Stimulated activated naive B cell treated with anti-CD40 and anti-IgM and Interleukin-4, amounts not matched to agents 10 μg/mL and 1 μg/mL and 100 μg/mL, for 72 hours (primary cell): ENCODE measurements at places on chromosomes 6 and 20.

DNA sequence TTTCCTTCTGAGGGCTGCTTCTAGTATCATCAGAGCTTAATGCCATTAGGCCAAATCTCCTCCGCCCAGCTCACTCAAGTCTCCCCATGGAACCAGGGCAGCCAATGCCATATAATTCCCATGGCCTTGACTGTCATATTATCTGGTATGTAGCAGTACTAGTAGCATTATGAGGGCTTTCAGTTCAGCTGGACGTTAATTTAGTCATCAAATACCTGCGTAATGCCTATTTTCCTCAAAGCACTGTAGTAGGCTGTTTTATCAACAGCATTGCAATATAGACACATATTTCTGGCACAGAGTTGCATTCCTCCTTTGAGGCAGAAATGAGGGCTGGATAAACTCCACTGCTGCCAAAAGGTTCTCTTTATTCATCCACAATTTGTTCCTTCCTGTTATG, 1.7 kb downstream of the KCTD20 start:
- peaks cover 17% of the 10 kb centered on the region for H3K4me1 ChIP-seq
- DNase-seq, result no peak
- no peaks in the 10 kb centered on the region for H3K27me3 ChIP-seq
- H3K4me3 ChIP-seq, result peak overlapping the region; percentile 96
- peak overlapping the region; percentile 51 for H3K27ac ChIP-seq

- peak; percentile 7 for DNase-seq
- peaks cover 26% of the 10 kb centered on the region for H3K36me3 ChIP-seq
- H3K27ac ChIP-seq, result peak overlapping the region; percentile 97
- no peaks in the 10 kb centered on the region for H3K27me3 ChIP-seq
- H3K4me3 ChIP-seq, result peak overlapping the region; percentile 90
Measured at GRCh38 chr6:33249732-33250630, 21.7 kb downstream of the VPS52 start.

GRCh38 chr6:124438546-124439065, 523.6 kb upstream of the RNF217 start:
- no peak for DNase-seq
- no peaks in the 10 kb centered on the region for H3K36me3 ChIP-seq
- no peaks in the 10 kb centered on the region for H3K4me1 ChIP-seq
- H3K27me3 ChIP-seq, result no peaks in the 10 kb centered on the region

DNA sequence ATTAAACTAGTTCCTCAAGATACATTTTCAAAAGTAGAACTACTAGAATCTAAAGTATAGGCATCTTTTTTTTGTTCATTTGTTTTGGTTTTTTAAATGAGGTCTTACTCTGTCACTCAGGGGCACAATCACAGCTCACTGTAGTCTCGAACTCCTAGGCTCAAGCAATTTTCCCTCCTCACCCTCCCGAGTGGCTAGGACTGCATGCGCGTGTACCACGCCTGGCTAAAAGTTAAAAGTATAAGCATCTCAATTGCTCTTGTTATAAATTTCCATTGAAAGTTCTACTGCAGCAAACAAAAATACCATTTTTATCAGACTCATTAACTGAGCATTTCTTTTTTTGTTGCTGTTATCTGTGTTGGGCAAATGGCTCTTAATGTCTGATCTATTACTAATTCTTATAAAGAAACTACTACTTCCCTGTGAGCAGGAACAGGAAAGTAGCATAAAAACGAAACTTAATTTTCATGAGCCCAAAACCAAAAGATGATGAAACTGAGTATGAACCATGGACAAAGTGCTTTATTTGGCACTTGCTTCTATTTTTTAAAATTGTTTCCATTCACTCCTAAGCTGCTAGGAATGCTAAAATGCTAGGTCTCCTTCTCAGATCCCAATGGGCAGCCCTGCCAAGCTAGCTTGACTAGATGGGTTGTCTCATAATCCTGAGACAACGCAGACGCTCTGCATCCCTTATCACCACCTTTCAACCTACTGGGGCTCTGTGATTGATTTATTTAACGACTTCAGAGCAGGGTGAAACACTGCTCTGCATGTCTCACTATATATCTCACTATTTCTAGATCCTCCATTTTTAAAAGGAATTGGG, 36.9 kb downstream of the TRPC4AP start:
- H3K27ac ChIP-seq, result peak overlapping the region; percentile 85
- H3K27me3 ChIP-seq, result no peaks in the 10 kb centered on the region
- peaks cover 36% of the 10 kb centered on the region for H3K36me3 ChIP-seq
- H3K4me3 ChIP-seq, result peak overlapping the region; percentile 52
- DNase-seq, result no peak

GRCh38 chr6:85600713-85601313, 7.2 kb upstream of the SNX14 start:
- H3K36me3 ChIP-seq, result peaks cover 16% of the 10 kb centered on the region
- peak overlapping the region; percentile 71 for H3K27ac ChIP-seq
- no peak overlapping the region for H3K4me3 ChIP-seq
- no peak for DNase-seq

- no peak overlapping the region for H3K27ac ChIP-seq
- peaks cover 16% of the 10 kb centered on the region for H3K36me3 ChIP-seq
- no peaks in the 10 kb centered on the region for H3K27me3 ChIP-seq
- no peak overlapping the region for H3K4me3 ChIP-seq
Measured at GRCh38 chr6:37357288-37357687, 3.5 kb downstream of the RNF8 start.

DNA sequence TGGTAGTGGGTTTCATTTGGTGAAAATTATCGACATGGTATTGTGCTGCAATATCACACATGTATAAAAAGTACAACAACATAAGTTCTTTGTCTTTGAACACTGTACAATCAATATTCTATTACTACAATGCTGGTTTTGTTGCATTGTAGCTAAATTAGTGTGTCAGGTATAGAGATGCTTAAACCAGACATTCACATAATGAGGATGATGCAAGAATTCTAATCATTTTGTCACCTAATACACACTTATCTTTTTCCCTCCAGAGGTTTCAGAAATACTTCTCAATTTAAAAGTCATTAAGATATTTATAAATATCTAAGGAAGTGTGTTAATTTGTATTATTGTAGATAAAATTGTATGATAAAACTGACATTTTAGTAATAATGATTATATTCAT, 174.8 kb upstream of the MAN1A1 start:
- no peaks in the 10 kb centered on the region for H3K36me3 ChIP-seq
- peaks cover 3% of the 10 kb centered on the region for H3K4me1 ChIP-seq
- H3K27me3 ChIP-seq, result no peaks in the 10 kb centered on the region
- DNase-seq, result no peak

DNA sequence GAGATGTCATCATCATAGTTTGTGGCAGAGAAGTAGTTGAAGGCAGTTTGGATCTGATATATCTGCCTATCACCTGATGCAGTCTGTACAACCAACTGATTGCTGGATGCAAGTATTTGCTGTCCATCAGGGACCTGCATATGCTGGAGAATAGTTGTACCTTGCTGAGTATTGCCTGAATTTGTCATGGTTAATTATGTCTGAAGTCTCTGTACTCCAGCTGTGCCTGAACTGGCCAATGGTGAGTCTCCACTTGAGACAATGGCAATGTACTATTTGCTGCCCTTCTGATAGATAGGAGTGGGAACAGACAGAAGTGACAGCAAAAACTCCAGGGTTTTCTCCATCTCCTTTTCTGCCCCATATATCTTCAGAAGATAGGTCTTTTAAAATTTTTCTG, 531.5 kb downstream of the EPHA7 start:
- no peaks in the 10 kb centered on the region for H3K27me3 ChIP-seq
- no peaks in the 10 kb centered on the region for H3K36me3 ChIP-seq
- no peak overlapping the region for H3K4me3 ChIP-seq

- H3K4me3 ChIP-seq, result no peak overlapping the region
- no peaks in the 10 kb centered on the region for H3K27me3 ChIP-seq
- H3K4me1 ChIP-seq, result peaks cover 17% of the 10 kb centered on the region
- no peak for DNase-seq
- H3K36me3 ChIP-seq, result no peaks in the 10 kb centered on the region
Measured at GRCh38 chr20:20731945-20732296, 19.5 kb upstream of the RALGAPA2 start.

DNA sequence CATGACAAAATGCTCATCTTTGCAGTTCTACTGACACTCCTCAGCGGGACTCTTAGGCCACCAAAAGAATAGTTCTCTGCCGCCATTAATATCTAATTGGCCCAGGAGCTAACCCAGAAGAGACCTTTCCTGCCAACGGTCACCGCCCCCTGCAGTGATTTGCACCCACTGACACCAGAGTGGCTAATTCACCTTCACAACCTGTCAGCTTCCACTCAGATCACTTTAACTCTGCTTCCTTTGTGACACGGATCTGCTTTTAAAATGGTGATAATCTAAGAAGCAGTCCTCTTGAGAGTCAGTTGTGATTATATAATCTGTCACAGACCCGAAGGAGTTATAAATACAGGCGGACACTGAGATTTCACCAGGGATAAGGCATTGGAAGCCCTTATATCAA, 172.8 kb downstream of the FRK start:
- no peaks in the 10 kb centered on the region for H3K36me3 ChIP-seq
- DNase-seq, result no peak
- H3K27ac ChIP-seq, result no peak overlapping the region
- no peak overlapping the region for H3K4me3 ChIP-seq
- H3K4me1 ChIP-seq, result no peaks in the 10 kb centered on the region

DNA sequence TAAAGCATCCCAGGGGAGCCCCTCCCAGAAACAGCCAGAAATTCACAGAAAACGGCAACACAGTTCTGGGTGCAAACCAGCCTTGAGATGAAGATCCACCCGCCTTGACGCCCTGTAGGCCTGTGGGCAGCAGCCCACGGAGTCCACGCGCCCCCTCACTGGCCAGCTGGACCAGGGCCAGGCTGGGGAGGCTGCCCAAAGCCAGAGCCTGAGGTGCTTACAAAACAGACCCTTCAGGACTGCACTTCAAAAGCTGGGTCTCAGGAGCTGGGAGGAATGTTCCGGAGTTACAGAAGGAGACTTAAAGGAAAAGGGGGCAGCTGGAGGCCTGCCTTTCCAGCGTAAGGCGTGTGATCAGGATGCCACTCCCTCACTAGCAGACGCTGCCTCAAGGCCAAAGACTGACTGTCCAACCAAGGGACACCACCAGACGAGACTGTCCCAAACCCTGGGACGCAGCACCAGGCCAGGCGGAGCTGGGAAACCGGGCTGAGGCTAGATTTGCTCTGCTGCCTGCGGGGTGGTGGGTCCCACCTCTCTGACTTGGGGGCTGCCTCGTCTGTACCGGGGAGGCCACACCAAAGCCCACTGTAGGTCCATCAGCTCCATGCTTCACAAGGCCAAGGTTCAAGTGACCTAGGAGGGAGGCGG, 48.1 kb downstream of the RRBP1 start:
- H3K4me1 ChIP-seq, result peaks cover 14% of the 10 kb centered on the region
- H3K27me3 ChIP-seq, result no peaks in the 10 kb centered on the region
- H3K4me3 ChIP-seq, result no peak overlapping the region
- no peak for DNase-seq
- H3K27ac ChIP-seq, result no peak overlapping the region

DNA sequence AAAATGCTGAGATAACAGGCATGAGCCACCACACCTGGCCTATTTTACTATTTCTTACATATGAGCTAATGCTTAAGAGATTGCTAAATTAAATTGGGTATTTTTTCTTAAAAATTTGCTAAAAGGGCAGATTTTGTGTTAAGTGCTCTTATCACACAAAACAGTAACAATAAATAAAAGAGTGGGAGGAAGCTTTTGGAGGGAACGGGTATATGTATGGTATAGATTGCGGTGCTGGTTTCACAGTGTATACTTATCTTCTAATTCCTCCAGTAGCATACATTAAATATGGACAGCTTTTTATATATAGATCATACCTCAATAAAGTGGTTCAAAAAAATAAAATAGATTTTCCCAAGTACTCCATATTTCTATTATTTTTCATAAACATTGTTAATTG, 39.4 kb upstream of the FABP7 start:
- H3K27ac ChIP-seq, result no peak overlapping the region
- H3K36me3 ChIP-seq, result no peaks in the 10 kb centered on the region
- H3K4me3 ChIP-seq, result no peak overlapping the region
- no peaks in the 10 kb centered on the region for H3K4me1 ChIP-seq

DNA sequence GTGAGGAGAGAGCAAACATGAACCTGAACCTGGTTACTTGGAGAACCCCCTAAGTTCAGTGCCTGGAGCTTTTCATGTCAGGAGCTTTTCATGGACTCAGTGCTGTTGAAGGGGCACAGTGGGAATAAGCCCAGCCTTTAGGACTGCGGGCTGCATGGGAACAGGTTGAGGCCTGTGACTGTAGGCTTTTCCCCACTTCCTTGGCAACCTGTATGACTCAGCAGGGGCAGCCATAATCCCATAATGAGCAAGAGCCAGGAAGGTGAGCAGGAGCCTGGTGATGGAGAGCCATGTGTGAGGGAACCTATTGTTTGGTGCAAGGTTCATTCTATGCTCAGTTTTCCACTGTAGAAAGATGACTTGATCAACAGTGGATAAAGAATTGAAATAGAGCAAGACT, 23.4 kb downstream of the MEP1A start:
- H3K4me3 ChIP-seq, result no peak overlapping the region
- H3K36me3 ChIP-seq, result no peaks in the 10 kb centered on the region
- no peak overlapping the region for H3K27ac ChIP-seq
- no peak for DNase-seq
- H3K27me3 ChIP-seq, result peaks cover 16% of the 10 kb centered on the region

DNA sequence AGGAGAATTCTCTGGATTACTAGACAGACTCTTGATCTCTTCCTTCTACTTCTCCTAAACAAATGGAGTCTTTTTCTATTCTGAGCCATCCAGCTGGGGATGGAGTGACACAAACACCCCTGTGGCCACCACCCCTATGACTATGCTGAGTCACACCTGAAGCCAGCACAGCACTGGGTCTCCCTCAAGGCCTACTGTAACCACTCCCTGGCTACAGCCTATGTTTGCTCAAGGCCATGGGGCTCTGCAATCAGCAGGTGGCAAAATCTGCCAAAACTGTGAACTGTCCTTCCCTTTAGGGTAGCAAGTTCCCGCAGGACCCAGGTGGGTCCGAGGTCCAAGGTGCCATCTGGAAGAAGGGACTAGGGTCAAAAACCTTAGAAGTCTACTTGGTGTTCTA, 132.3 kb downstream of the TINAG start:
- no peak overlapping the region for H3K4me3 ChIP-seq

- H3K4me3 ChIP-seq, result no peak overlapping the region
- peak overlapping the region; percentile 87 for H3K27ac ChIP-seq
- H3K36me3 ChIP-seq, result peaks cover 91% of the 10 kb centered on the region
- H3K27me3 ChIP-seq, result no peaks in the 10 kb centered on the region
Measured at GRCh38 chr6:15521582-15521981, 141.2 kb downstream of the DTNBP1 start.

DNA sequence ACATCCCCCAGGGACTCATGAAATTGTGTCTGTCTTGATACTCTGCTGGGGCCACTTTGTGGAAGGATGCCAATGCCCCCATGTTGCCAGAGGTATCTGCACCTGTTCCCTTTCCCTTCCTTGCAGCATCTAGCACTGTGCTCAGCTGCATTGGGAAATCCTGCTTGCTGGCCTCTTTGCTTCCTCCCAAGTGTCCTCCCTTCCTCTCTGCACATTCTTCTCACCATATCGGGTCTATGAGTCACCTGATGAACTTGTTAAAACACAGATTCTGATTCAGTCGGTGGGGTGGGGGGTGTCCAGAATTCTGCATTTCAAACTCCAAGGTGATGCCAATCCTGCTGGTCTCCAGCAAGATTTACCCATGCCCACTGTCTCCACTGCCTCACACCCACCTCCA, 467.8 kb downstream of the PTPRT start:
- H3K36me3 ChIP-seq, result no peaks in the 10 kb centered on the region
- no peak overlapping the region for H3K27ac ChIP-seq
- no peaks in the 10 kb centered on the region for H3K4me1 ChIP-seq
- H3K4me3 ChIP-seq, result no peak overlapping the region
